AG04450 (cell line): ENCODE measurements at places on chromosomes 3 and 15.

- DNase-seq, result no peak
These were observed 18.5 kb downstream of the RYK start for GRCh38 chr3:134232151-134232550.

DNA sequence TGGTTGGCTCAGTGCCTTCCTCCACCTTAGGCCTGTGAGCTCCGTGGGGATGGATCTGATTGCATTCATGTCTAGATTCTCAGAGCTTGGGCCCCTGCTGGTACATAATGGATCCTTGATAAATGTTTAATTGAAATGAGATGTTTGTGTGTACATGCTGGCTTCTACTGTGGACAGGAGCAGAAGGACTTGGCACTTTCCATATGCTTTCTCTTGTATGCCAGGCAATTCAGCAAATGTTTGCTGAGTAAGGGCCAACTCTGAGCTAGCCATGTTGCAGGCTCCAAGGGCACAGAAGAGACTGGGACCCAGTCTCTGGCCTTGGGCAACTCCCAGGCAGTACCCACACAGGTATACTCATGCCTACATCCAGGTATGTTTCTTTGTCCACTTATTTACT, 67.0 kb downstream of the RAB11A start:
- no peak for DNase-seq

DNA sequence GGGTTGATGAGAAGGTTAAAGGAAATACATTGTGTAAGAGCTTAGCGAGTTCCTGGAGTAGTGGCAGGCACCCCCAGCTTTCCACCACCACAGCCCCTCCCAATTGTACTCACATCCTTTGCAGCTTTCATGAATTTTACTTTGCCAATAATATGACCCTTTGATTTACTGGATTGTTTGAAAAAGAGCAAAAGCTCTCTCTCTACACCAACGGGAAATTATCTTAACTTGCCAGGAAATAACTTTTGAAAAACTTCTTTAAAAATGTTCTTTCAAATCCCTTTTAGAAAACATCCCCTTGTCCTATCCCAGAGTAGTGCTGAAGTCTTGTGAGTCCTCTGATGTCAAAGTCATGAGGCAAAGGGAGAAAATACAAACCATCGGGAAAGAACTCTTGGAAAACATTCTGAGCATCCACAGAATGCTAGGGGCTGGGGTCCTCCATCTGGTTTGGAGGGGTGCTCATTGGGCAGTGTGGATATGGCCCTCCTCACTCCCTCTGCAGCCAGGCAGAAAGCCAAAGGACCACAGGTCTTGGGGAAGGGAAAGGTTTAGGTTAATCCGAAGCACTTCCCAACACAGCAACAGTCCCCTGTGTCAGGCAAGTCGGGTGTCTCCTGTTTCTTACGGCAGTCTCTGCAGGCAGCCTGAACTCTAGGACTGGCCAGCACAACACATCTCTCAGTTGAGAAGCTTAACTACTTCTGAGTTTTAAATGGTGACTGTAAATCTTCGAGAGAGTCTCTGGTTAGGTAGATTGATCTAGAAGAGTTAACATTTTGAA, 36.5 kb downstream of the BOC start:
- no peak for DNase-seq

DNA sequence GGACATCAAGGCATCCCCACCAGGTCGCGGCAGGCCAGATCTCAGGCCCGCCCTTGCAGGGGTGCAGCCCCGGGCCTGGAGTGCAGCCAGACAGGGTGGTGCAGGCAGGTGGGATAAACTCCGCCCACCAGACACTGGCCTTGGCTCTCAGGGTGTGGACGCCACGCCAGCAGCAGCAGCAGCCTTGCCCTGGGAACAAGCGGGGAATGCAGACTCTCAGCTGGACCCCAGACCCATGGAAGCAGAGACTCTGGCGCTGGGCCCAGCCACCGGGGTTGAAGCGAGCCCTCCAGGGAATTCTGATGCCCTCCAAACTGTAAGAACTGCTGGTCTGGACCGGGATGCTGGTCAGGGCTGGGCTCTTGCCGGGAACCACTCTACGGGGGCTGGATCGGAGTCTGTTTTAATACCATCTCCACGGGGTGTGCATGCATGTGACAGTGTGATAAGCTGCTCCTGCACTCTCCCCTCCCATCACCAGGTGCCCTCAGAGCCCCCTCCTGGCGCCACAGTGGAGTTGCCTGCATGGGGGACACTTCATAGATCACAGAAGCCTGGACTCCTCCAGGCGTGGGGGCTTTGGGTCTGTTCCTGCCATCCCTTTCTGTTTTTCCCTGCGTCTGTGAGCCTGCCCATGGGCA, 142.7 kb downstream of the NSMCE3 start:
- no peak for DNase-seq
